ENCODE measurements at places on chromosomes 6 and 20.

DNA sequence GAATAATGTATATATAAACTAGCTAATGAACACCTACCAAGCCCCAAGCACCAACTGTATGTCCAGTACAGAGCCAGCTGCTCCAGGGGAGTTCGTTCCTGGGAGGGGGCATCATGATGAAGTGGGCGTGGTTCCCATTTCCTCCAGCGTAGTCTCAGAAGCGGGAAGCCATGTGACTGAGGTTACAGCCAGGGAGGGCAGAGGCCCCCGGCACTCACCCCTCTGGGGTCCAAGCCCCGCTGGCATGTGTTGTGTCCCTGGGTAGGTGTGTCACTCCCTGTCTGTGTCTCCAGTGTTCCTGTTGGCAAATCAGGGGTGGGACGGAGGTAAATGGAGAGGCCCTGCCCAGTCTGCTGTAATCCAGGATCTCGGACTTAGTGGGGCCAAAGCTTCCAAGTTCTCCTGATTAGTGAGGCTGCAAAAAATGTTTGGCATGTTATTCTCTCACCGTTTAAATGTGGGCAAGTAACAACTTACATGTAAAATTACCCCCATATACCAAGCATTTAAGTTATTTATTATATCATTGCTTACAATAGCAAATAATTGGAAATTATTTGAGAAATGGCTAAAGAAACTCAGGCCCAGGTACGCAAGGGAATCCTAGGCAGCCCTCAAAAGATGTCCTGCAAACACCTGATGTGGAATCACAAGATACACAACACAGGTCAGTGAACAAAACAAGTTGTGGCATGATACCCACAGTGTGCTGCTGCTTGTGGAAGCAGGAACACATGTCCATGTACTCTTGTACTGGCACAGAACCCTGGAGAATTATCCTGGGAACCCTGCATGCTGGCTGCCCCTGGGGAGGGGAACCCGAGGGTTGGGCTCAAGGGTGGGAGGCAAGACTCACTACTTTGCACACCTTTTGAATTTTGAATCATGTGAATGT, 22.2 kb downstream of the FAM110A start:
- no peak for DNase-seq

- no peak for DNase-seq
These were observed 7.0 kb upstream of the RREB1 start for GRCh38 chr6:7100753-7101081.

- DNase-seq: no peak
These were observed 10.1 kb upstream of the SCUBE3 start for GRCh38 chr6:35203680-35204079.

DNA sequence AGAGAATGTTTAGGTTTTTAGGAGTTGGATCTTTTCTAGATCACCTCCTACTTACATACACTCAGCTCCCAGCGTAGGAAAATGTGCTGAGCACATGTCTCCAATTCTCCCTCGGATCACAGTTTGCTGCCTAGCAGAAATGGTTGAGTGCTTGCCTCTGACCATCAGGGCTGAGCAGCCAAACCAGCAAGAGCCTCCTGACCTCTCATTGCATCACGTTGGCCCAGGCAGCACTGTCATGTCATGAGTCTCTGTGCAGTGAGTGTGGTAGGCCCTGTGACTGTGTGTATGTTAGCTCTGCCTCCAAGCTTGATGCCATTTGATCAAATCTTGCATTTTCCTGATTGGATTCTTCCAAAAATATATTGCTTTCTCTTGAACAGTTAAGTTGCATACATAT, 112.0 kb downstream of the LRRC1 start:
- DNase-seq: no peak

GRCh38 chr20:819680-820322, 13.7 kb upstream of the FAM110A start:
- no peak for DNase-seq

DNA sequence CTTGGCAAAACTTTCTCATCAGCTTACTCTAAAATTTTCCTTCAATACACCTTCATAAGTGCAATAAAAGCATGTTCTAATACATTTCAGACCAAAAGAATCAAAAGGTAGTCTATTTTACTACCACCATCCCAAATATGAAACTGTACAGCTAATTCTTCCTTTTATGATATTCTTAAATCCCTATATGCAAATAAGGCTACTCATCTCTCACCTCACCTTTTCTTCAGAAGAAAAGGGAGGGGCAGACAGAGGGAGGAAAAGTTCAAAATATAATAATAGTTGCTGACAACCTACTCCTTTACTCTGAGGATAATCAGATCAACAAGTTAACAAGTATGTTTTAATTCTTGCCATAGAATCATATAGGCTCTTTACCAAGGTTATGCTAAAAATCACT, 7.4 kb downstream of the C6orf120 start:
- no peak for DNase-seq

DNA sequence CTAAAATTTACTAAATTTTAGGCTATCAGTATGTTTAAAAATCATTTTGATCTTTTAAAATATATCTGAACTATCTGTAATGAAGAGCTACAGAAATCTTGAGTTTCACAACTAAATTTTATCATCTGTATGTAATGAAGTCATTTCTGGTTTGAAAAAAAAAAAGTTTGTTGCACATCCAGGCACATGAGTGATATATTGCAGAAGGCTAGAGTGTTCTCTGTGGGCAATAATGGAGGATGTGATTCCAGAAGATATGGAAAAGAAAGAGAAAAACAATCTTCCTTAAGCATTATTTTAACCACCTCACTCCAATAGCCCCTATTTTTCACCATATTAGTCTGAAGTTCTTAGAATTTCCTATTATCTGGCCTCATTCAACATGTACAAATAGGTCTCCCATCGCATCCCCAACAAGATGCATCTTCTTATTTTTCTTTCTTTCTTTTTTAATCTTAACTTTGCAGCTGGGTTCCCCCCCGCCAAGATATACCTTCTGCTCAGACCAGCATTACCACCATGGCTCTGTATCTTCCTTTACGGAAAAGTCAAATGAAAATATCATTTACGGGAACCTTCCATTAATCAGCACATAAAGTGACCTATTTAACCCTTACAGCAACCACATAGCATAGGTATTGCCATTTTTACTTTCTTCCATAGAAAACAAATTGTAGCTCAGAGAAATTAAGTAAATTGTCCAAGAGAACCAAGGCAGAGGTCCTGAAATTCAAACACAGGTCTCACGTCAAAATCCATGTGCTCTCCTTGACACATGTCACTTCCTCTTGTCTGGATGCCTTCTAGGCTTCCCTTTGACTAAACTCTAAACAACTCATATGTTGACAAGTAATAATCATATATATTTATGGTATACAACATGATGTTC, 116.9 kb downstream of the KIF13A start:
- no peak for DNase-seq

DNA sequence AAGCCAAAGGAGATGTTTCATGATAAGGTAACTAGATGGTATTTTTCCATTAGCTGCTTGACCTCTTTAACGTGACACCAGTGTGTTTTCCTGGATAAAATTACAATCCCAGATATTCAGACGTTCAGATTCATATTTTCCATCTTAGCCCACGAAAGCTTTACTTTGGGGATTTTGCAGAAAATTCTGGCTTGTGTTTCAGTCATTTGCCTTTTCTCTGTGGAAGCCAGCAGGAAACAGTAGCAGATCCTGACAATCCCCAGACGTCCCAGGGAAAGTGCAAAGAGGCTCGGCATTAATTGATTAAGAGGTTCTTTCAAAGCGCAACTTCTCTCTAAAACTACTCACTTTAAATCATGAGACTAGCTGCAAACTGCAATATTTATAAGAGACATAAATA, 243.6 kb downstream of the UST start:
- no peak for DNase-seq

DNA sequence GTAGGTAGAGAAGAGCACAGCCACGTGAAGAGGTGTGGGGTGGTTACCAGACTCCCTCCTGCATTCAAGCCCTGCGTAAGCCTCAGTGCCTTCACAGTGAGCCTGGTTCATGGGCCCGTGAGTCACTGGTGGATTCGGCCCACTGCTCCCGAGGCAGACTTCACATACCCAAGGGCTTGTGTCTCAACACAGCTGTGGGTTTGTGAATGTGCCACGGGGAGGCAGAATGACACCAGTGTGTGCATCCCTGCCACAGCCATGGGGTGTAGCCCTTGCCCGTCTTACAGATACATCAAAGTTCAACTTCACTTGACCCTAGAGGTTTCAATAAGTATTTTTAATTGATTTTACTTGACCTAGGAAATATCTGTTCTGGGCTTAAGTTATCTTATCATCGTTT, 108.5 kb downstream of the MAP3K4 start:
- DNase-seq: no peak

GRCh38 chr6:44061375-44062104, 65.7 kb downstream of the MRPL14 start:
- DNase-seq: no peak

DNA sequence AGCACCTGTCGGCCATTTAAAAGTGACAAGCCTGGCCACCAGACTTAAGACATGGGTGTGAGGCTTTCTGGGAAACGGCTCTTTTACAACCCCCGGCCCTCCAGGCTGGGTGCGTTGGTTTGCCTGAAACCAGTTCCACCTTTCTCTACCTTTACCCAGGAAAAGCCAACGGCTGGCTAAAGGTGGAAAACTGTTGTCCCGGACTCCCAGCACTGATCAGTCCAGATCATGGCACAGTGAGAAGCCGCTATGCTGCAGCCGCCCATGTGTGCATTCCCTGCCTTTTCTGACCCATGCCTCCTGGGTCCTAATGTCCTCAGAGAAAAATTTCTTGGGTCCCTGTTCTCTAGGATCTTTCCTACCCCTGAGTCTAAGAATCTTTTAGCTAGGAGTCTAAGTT, 655.7 kb upstream of the HS3ST5 start:
- no peak for DNase-seq

DNA sequence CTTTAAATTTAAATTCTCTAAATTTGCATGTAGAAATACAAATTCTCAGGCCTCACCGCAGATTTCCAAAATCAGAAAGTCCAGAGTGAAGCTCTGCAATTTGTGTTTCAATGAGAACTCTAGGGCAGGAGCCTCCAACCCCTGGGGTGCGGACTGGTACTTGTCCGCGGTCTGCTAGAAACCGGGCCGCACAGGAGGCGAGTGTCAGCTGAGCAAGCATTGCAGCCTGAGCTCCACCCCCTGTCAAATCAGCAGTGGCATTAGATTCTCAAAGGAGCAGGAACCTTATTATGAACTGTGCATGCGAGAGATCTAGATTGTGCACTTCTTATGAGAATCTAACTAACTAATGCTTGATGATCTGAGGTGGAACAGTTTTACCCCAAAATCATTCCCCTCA, 203.0 kb upstream of the PCSK2 start:
- DNase-seq: no peak

All from effector CD8-positive, alpha-beta T cell (primary cell).